Ascending aorta (tissue), 2 donors: ENCODE measurements at places on chromosomes 13 and 19.

DNA sequence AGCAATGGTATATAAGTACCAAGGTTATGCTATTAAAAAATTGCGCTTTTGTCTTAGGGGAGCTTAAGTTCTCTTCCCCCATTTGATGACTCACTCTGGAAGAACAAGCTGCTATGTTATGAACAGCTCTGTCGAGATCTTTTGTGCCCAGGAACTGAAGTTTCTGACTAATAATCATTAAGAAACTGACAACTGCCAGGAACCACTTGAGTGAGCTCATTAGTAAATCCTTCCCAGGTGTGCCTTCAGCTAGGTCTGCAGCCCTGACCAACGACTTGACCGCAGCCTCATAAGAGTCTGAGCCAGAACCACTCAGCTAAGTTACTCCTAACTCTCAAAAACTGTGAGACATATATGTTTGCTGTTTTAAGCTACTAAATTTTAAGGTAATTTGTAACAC, 147.8 kb downstream of the SLITRK6 start:
- no peak overlapping the region for H3K4me3 ChIP-seq
- H3K27me3 ChIP-seq: no peaks in the 10 kb centered on the region
- H3K36me3 ChIP-seq: no peaks in the 10 kb centered on the region
- no peak for DNase-seq
- no peaks in the 10 kb centered on the region for H3K4me1 ChIP-seq

DNA sequence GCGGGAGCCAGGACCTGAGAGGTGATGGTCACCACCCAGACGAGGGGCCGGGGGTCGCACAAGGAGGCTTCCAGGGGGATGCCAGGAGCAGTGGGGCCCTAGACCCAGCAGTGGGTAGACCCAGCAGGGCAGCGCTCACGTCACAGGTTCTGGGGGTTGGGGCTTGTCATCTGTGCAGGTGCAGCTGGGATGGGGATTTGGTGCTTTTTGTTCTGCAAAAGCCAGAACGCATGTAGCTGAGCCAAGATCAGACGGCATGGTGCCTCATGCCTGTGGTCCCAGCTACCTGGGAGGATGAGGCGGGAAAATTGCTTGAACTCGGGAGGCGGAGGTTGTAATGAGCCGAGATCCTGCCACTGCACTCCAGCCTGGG, 15.1 kb downstream of the CSNK1G2 start:
- H3K27ac ChIP-seq: no peak overlapping the region
- H3K4me1 ChIP-seq: no peaks in the 10 kb centered on the region
- H3K27me3 ChIP-seq: no peaks in the 10 kb centered on the region
- H3K36me3 ChIP-seq: no peaks in the 10 kb centered on the region
- H3K4me3 ChIP-seq: no peak overlapping the region
- no peak for DNase-seq

- H3K4me1 ChIP-seq: no peaks in the 10 kb centered on the region
- H3K27me3 ChIP-seq: no peaks in the 10 kb centered on the region
- no peak overlapping the region for H3K27ac ChIP-seq
- no peak overlapping the region for H3K4me3 ChIP-seq
Observed at GRCh38 chr19:41420101-41420880, 6.9 kb downstream of the B3GNT8 start.

DNA sequence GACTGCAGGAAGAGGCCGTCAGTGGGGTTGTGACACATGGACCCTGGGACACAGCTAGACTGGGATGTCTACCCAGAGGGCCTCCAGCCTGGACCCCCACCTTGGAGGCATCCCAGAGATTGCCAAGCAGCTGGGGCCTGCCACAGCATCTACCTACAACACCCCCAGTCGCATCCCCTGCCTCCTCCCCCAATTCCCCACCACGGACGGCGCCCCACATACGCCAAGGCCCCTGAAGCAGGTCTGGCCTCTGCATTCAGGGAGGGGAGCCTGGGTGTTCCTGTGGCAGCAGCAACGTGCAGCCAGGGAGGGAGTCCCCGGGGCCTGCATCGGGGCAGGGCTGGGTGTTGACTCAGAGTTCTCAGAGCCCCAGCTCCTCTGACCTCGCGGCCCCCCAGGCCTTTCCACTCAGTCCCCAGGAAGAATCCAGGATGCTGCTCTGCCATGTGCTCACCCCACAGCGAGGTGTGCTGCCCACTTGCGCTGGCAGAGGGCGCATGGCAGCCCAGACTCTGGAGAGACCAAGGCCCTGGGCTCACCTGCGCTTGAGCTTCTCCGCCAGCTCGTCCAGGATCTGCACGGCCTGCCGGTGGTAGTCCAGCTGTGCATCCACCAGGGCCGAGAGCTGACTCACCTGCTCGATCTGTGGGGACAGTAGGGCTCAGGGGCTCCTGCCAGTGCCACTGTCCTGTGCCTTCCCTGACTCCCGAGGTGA, 19.6 kb downstream of the MPND start:
- H3K27me3 ChIP-seq: no peaks in the 10 kb centered on the region
- peaks cover 83% of the 10 kb centered on the region for H3K36me3 ChIP-seq
- H3K4me3 ChIP-seq: no peak overlapping the region
- DNase-seq: no peak
- no peak overlapping the region for H3K27ac ChIP-seq

GRCh38 chr13:70694996-70695715, 586.9 kb upstream of the KLHL1 start:
- no peak overlapping the region for H3K27ac ChIP-seq
- no peak overlapping the region for H3K4me3 ChIP-seq
- no peaks in the 10 kb centered on the region for H3K4me1 ChIP-seq
- no peak for DNase-seq

GRCh38 chr13:19155321-19155861, 26.2 kb downstream of the TUBA3C start:
- H3K36me3 ChIP-seq: no peaks in the 10 kb centered on the region
- no peaks in the 10 kb centered on the region for H3K27me3 ChIP-seq
- DNase-seq: no peak
- no peaks in the 10 kb centered on the region for H3K4me1 ChIP-seq
- no peak overlapping the region for H3K4me3 ChIP-seq
